Dorsolateral prefrontal cortex (tissue), 122 donors: ENCODE measurements at places on chromosomes 3 and 15. TPM values are rescaled to one million over a fixed set of nuclear protein-coding genes. Genes with fewer than 3 reads are reported as not detected.

The EPHB3 gene
- total RNA-seq, result 5.7 TPM

The TM4SF18 gene
- 3.1 TPM for total RNA-seq

DNA sequence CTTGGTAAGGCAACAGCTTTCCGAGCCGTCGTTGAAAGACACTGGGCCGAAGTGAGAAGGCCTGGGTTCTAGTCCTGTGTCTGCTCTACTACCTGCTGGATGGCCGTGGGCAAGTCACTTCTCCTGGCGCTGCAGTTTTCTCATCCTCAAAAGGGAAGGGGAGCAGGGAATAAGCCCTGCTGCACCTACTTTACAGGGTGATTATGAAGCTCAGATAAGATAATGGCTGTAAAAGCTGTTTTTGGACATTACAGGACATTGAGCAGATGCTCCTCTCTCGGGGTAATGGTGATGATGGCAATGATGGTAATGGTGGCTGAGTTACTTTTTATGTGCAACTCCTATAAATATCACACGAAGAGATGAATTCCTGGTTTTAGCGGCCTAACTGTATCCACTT lies 152.6 kb downstream of the FAM43A start:
- DNase-seq, result no peak

GRCh38 chr15:28021281-28022039 lies 77.7 kb downstream of the OCA2 start:
- DNase-seq, result peak; percentile 83

DNA sequence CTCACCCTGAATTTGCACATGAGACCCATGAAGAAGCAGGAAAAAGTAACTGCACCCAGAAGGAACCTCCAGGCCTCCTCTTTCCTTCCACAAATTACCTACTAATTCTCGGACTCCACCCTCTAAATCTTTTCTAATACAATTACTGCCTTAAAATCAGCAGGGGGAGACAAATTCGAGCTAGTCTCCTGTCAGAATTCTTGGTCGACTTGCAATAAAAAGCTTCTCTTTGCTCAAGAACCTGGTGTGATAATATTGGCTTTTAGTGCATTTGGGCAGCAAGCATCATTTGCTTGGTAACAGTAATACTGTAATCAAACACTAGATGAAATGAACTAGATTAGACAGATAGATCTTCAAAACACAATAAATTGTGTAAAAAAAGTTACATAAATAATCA lies 281.9 kb downstream of the RAP2B start:
- no peak for DNase-seq

The TMEM45A gene
- total RNA-seq, result 0.76 TPM

- DNase-seq, result peak; percentile 93
These were observed at the start of gene GTPBP8 for GRCh38 chr3:112990672-112991602. GTPBP8 (plus strand) TSS chr3:112990984; CDS start chr3:112991000, 16 bp downstream.

GRCh38 chr3:29412110-29412509 lies 131.2 kb downstream of the RBMS3 start:
- no peak for DNase-seq

The DUOX2 gene
- total RNA-seq, result 0.36 TPM

- no peak for DNase-seq
These were observed 5.9 kb downstream of the STOML1 start for GRCh38 chr15:73986055-73986775.

DNA sequence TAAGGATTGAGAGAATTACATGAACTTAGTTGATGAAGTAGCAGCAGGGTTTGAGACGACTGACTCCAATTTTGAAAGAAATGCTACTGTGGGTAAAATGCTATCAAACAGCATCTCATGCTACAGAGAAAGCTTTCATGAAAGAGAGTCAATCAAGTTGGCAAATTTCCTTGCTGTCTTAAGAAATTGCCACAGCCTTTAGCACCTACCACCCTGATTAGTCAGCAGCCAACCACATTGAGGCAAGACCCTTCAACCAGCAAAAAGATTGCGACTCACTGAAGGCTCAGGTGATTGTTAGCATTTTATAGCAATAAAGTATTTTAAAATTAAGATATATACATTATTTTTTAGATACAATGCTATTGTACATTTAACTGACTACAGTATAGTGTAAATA lies 80.9 kb downstream of the RAP2B start:
- DNase-seq, result no peak

- no peak for DNase-seq
These were observed 318.8 kb upstream of the GBE1 start for GRCh38 chr3:82080261-82080660.

DNA sequence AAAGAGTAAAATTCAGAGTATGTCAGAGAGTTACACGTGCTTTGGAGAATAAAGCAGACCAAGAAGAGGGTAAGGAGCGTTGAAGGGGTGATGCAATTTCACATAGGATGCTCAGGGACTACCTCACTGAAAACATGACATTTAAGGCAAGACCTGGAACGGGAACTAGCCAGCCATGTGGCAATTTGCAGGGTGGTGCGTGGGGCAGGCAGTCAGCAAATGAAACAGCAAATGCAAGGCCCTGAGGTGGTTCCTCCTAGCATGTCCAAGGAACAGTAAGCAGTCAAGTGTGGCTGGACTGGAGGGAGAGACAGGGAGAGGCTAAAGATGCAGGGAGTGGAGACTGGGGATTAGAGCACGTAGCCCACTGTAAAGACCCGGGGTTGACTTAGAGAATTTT lies 146.1 kb upstream of the LPP start:
- DNase-seq, result no peak

DNA sequence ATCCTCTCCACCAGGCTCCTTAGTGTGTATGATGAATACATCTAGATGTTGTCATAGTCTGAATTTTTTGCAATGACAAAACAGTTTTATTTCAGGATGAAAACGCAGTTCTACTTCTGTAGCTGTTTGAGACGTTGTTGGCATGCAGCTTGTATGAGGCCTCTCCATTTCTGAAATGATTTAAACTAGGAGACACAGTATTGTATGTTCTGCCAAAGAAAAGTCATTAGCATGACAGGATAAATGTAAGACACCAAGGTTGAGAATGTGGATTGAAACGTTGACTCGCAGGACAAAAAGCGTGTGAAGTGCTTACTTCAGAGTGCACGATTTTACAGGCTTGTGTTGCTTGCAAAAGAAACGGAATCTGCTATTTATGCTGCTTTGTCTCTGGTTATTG lies 35.3 kb downstream of the ABHD17C start:
- DNase-seq, result no peak

The CEMIP gene
- 12.9 TPM for total RNA-seq

DNA sequence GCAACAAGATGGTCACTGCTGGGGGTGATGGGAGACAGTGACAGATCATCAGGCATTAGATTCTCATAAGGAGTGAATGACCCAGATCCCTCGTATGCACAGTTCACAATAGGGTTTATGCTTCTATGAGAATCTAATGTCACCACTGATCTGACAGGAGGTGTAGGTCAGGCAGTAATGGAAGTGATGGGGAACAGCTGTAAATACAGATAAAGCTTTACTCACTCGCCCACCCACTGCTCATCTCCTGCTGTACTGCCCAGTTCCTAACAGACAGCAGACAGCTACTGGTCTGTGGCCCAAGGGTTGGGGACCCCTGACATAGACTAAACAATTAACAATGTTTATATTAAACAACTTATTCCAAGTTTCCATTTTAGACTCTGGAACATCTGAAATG lies 25.4 kb downstream of the IFT80 start:
- no peak for DNase-seq

- DNase-seq, result no peak
These were observed 59.6 kb downstream of the SLC12A8 start for GRCh38 chr3:125152951-125153350.

The FHIT gene
- total RNA-seq, result 31.6 TPM

The CSTA gene
- not detected for total RNA-seq

DNA sequence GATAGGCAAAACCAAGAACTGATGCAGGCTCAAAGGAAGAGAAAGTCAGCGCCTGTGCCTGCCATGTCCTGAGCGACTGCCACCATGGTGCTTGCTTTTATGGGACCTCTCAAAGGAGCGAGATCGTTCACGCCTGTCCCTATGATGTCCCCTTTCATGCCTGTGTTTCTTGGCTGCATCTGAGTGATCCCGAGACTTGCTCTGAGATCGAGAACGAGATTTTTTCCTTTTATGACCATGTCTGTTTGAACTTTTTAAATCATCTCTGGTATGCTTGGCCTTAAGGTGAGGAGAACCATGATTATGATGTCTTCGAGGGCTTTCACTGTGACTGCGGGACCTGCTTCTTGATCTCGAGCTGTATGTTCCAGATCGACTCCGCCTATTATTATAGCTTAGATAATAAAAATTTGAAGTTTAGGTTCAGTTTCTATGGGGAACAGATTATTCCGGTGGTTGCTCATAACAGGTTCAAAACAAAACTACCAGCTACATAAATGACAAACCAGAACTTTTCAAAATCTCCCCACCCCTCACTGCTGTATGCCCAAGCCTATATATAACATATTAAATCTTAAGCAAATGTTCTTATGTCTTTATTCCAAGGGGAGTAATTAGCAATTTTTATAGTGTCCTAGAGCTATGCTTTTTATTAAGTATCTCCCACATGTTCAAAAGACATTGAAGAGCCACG lies 11.6 kb downstream of the CCNL1 start:
- no peak for DNase-seq

DNA sequence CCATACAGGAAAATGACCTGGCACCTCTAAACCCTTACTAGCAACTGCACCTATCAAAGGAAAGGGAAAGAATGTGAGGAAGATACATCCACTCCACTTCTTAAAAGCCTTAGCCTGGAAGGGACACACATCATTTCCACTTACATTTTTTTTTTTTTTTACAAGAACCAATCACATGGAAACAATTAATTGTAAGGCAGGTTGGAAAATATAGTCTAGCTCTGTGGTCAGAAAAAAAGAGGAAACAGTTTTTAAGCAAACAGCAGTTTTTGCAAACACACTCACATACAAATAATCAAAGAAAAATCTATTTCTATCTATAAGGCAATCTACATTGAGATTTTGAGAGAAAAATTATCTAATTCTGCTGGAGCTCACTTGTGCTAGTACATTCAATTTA lies 98.9 kb upstream of the SPRED1 start:
- DNase-seq, result no peak

DNA sequence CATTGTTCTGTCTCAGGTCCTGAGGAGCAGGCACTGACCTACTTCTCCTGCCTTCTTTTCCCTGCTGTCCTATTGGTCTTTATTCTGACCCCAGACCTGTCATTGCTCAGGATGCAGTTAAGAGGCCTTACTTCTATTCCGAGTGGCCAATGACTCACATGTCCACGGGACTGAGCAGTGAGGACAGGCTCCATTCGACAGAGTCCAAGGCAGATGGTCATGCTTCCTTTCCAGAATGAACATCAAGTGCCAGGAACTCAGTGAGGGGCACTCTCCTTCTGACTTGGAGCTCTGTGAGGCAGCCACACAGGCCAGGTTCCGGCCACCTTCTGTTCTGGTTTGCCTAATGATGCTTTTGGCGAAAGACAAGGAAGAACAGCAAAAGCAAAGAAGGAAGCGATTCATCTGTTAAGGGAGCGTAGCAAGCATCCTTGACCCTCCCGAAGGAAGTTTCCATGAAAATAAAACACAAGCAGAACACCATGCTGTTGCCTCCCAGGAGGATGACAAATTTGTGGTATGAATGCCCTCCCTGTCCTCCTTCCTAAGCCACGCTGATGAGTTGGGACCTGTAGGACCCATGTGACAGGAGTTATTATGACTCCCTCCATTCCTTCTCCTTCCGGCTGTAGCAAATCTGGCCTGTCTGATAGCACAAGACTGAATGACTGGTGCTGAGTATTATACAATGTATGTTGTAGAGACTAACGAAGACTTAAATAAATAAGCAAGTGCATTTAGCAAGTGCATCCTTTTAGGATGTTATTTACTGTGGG lies 14.4 kb upstream of the TPRG1 start:
- DNase-seq, result no peak

- DNase-seq, result peak; percentile 39
These were observed 423.6 kb upstream of the TPM1 start for GRCh38 chr15:62618846-62619504.

DNA sequence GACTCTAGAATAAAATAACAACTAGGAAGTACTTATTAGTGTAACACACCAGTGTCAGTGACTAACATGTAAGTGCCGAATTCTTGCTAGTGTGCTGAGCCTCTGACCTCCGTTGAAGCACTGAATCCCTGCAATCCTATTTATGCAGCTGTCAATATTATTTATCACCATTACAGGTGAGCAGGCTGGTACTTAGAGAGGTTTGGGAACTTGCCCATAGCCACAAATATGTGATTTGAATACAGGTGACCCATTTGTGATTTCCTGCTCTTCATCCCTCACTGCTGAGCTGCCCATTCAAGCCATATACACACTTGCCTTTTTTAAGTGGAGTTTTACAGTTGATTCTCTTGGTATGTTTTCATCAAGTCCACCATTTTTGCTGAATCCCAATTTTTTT lies 12.2 kb downstream of the EIF4E3 start:
- no peak for DNase-seq

The DNAJC13 gene
- 40.6 TPM for total RNA-seq

The FRG2C gene
- total RNA-seq, result not detected

DNA sequence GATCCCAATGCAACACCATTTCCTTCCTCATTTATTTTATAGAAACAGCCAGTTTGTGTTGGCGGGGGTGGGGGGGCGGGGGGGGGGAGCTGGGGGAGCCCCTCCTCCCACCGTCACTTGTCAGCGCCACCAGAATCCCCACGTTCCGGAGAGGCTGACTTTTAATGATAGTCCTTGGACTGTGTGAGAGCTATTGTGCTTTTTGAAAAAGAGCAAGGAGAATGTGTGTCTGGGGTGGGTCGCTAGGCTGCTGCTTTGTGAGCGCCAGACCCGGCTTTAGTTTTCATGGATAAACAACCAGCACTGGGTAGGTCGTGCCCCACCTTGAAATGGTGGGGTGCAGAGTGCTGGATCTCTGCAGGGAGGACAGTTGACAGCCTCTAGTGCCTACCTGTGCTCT lies 135.0 kb upstream of the ONECUT1 start:
- no peak for DNase-seq

The ZDHHC19 gene
- total RNA-seq, result 1.2 TPM

The CILP gene
- total RNA-seq, result 0.13 TPM

DNA sequence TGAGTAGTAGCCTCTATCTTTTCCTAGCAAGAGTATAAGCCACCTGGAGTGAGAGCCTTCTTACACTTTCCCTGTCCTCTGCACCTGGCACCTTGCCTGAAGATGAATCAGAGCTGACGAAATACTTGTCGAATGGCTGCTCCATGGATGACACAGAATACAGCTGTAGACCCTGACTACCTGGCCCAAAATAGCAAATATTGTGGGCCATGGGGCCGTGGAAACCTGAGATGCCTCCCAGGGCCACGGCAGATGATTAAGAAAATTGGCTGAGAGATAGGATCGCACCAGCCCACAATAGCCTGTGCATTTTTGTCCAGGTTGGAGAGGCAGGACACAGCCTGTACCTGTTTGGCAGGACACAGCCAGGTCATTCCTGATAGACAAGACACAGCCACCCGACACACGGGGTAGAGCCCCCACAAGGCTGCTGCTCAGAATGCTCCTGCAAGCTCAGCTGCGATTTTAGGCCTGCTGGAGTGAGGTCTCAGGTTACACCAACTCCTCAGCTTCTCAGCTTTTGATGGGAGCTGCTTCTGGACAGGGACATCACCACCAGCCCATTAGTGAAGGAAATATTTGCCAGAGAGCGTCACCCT lies 22.9 kb upstream of the TPM1 start:
- DNase-seq, result no peak

- no peak for DNase-seq
These were observed 4.5 kb upstream of the PARP15 start for GRCh38 chr3:122572940-122573412.

The PARP6 gene
- total RNA-seq, result 104 TPM
